ENCODE measurements at places on chromosomes 1 and 21. TPM values are rescaled to one million over a fixed set of nuclear protein-coding genes. Genes with fewer than 3 reads are reported as not detected.

- H3K27ac ChIP-seq, result peak overlapping the region; percentile 53
- H3K4me1 ChIP-seq, result no peaks in the 10 kb centered on the region
- H3K4me3 ChIP-seq, result no peak overlapping the region
- no peaks in the 10 kb centered on the region for H3K27me3 ChIP-seq
- no peak for DNase-seq
Observed at GRCh38 chr1:204889681-204890383, 19.2 kb downstream of the NFASC start.

- no peaks in the 10 kb centered on the region for H3K4me1 ChIP-seq
- DNase-seq, result no peak
Observed at GRCh38 chr1:223545343-223545742, 120.2 kb downstream of the CAPN8 start.

DNA sequence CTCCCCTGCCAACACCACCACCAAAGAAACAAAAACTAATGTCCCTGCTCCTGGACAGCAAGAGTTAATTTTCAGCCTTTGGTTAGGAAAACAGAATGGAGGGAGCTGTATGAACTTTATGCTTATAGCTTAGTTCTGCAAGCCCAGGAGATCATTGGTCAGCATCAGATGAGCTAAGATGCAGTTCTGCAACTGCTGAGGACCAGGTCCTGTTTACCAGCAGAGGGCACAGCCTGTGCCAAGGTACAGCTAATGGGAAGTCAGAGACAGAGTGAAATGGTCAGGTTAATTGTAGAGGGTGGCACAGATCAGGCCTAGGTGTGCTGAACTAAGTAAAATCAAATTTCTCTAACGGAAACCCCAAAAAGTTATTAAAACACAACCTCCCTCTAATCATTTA lies 161.3 kb downstream of the ROR1 start:
- H3K4me3 ChIP-seq, result no peak overlapping the region
- DNase-seq, result no peak
- peaks cover 8% of the 10 kb centered on the region for H3K4me1 ChIP-seq
- peak overlapping the region; percentile 66 for H3K27ac ChIP-seq
- H3K36me3 ChIP-seq, result no peaks in the 10 kb centered on the region

DNA sequence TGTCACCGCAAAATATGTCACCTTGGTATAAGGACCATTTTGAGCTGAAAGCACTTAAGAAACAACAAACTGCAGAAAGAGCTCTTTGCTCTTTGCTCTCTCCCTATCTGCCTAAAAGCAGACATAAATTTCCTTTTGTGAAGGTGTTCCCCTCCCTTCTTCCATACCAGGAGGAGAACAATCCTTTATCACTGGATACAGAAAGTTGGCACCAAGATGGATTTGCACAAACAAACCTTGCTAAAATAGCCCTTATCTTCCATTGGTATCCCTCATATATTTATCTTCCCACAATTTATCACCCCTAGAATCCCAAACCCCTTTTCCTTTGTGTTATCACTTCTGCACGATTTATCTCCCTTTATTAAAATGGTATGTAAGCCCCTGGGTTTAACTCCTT lies 51.4 kb downstream of the DPYD start:
- no peaks in the 10 kb centered on the region for H3K27me3 ChIP-seq
- no peak for DNase-seq
- H3K4me1 ChIP-seq, result no peaks in the 10 kb centered on the region
- H3K36me3 ChIP-seq, result no peaks in the 10 kb centered on the region
- H3K27ac ChIP-seq, result no peak overlapping the region

DNA sequence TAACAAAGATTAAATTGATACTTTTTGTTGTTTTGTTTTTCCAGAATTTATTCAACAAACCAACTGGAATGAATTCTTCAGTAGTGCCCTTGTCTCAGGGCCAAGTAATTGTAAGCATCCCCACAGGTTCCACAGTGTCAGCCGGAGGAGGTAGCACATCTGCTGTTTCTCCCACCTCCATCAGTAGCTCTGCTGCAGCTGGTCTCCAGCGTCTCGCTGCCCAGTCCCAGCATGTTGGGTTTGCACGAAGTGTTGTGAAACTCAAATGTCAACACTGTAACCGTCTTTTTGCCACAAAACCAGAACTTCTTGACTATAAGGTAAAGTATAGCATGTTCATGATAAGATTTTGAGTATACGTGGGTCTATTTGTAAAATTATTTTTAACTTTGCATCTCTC lies 118.5 kb downstream of the ZMYM4 start:
- H3K27ac ChIP-seq, result no peak overlapping the region
- H3K4me1 ChIP-seq, result no peaks in the 10 kb centered on the region
- H3K4me3 ChIP-seq, result no peak overlapping the region
- DNase-seq, result no peak
- peaks cover 30% of the 10 kb centered on the region for H3K36me3 ChIP-seq
- H3K27me3 ChIP-seq, result no peaks in the 10 kb centered on the region

GRCh38 chr1:224182866-224183590 lies at the start of gene DEGS1:
TSS of gene DEGS1 (plus strand) at chr1:224183240. CDS start at chr1:224183337, 97 bp downstream.
- H3K36me3 ChIP-seq, result no peaks in the 10 kb centered on the region
- peak; percentile 92 for DNase-seq
- H3K4me1 ChIP-seq, result peaks cover 4% of the 10 kb centered on the region
- H3K27ac ChIP-seq, result peak within 1 kb of the TSS; percentile 96

DNA sequence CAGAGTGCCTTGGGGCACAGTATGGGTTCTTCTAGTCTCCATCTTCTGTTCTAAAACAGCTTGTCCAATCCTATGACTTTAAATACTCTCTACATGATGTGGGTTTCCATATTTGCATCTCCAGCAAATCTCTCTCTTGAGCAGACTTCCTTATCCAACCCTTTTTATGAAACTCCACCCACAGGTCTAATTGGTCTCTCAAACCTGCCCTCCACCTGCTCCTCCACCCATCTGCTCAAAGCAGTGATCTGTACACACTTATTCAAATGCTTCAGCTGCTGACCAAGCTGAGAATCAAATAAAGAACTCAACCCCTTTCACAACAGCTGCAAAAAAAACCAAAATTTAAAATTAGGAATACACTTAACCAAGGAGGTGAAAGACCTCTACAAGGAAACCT lies 11.5 kb downstream of the MCOLN2 start:
- H3K27ac ChIP-seq, result no peak overlapping the region
- DNase-seq, result no peak
- no peaks in the 10 kb centered on the region for H3K27me3 ChIP-seq
- no peaks in the 10 kb centered on the region for H3K4me1 ChIP-seq

- H3K36me3 ChIP-seq, result no peaks in the 10 kb centered on the region
- H3K4me1 ChIP-seq, result no peaks in the 10 kb centered on the region
- no peak overlapping the region for H3K4me3 ChIP-seq
- no peak overlapping the region for H3K27ac ChIP-seq
Observed at GRCh38 chr1:239826211-239826610, 265.5 kb upstream of the FMN2 start.

DNA sequence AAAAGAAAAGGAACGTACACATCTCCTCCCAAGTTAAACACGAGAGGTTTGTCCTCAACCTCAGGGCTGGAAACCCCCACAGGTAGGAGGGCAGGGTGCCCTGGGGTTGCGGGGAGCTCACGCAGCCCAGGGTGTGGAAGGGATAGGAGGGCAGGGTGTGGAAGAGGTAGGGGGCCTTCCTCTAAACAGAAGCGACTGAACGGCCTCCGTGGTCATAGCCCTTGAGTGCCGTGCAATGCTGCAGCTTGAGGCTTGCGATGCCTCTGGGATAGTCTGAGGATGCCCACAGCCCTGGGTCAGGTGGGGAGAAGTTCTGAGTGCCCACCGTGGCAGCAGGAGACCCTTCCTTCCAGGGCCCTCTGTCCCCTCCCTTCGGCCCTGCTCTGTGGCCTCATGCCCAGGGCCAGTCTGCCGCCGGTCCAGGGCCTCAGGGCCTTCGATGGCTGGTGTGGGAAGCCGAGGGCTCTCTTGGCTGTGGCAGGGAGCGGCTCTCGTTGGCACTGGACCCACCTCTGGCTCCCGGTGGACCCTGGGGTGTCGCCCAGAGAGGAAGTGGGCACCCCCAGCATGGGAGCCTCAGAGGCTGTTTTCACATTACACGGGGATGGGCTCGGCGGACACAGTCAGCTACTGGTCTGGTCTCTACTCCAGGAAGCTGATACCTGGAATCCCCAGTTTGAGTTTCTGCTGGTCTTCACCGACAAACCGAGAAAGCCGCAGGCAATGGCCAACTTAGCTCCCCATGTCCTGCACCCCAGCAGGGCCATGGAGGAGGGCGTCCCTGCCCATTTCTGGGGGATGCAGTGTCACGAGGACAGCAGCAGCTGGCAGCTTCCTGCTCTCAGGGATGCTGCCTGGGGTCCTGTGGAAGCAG lies 6.4 kb upstream of the CDK11B start:
- no peaks in the 10 kb centered on the region for H3K27me3 ChIP-seq
- peaks cover 44% of the 10 kb centered on the region for H3K36me3 ChIP-seq
- DNase-seq, result no peak
- H3K27ac ChIP-seq, result no peak overlapping the region

- no peaks in the 10 kb centered on the region for H3K4me1 ChIP-seq
- H3K27ac ChIP-seq, result no peak overlapping the region
- DNase-seq, result no peak
- H3K27me3 ChIP-seq, result no peaks in the 10 kb centered on the region
Observed at GRCh38 chr1:198699167-198700015, 60.6 kb downstream of the PTPRC start.

GRCh38 chr1:101259744-101260148 lies 22.9 kb downstream of the S1PR1 start:
- no peak for DNase-seq
- H3K36me3 ChIP-seq, result no peaks in the 10 kb centered on the region
- H3K27ac ChIP-seq, result peak overlapping the region; percentile 24
- no peaks in the 10 kb centered on the region for H3K27me3 ChIP-seq

GRCh38 chr1:201091256-201091655 lies 21.0 kb downstream of the CACNA1S start:
- no peak overlapping the region for H3K4me3 ChIP-seq
- H3K36me3 ChIP-seq, result no peaks in the 10 kb centered on the region
- no peak overlapping the region for H3K27ac ChIP-seq
- H3K27me3 ChIP-seq, result no peaks in the 10 kb centered on the region
- H3K4me1 ChIP-seq, result no peaks in the 10 kb centered on the region
- no peak for DNase-seq

- no peak overlapping the region for H3K4me3 ChIP-seq
- H3K4me1 ChIP-seq, result no peaks in the 10 kb centered on the region
- DNase-seq, result no peak
- no peaks in the 10 kb centered on the region for H3K36me3 ChIP-seq
- H3K27me3 ChIP-seq, result no peaks in the 10 kb centered on the region
Observed at GRCh38 chr1:22611530-22611947, 24.9 kb upstream of the C1QA start.

- H3K27me3 ChIP-seq, result peaks cover 6% of the 10 kb centered on the region
- DNase-seq, result no peak
- H3K4me1 ChIP-seq, result no peaks in the 10 kb centered on the region
- H3K4me3 ChIP-seq, result no peak overlapping the region
Observed at GRCh38 chr1:22323846-22324504, 127.7 kb upstream of the ZBTB40 start.

GRCh38 chr1:26791148-26791547 lies 3.4 kb downstream of the PIGV start:
- H3K27me3 ChIP-seq, result no peaks in the 10 kb centered on the region
- peaks cover 9% of the 10 kb centered on the region for H3K36me3 ChIP-seq
- no peak for DNase-seq
- no peak overlapping the region for H3K4me3 ChIP-seq
- no peak overlapping the region for H3K27ac ChIP-seq

DNA sequence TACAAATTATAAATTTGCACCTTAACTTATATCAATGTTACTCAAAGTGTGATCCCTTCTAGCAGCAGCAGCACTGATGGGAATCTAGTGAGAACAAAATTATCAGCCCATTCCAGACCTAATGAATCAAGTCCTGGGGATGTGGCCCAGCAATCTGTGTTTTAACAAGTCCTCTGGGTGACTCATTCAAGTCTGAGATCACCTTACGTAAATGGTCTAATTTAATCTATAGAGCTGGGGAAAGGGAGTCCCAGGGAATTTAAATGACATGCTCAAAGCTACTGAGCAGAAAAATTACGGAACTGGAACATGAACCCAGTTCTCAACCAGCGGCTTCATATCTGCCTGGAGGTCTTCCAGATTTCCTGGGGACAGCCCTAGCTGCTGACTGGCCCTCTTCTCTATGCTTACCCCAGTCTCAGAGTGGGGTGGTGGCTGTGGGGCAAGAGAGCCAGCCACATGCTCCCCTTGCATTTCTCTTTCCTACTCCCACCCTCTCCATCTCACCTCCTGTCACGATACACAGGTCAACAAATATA lies 220.0 kb downstream of the TM2D1 start:
- H3K4me3 ChIP-seq, result no peak overlapping the region
- no peaks in the 10 kb centered on the region for H3K36me3 ChIP-seq
- H3K27ac ChIP-seq, result no peak overlapping the region
- DNase-seq, result no peak
- H3K4me1 ChIP-seq, result no peaks in the 10 kb centered on the region

- no peak for DNase-seq
- H3K4me3 ChIP-seq, result no peak overlapping the region
- peaks cover 17% of the 10 kb centered on the region for H3K36me3 ChIP-seq
- no peaks in the 10 kb centered on the region for H3K4me1 ChIP-seq
- H3K27ac ChIP-seq, result no peak overlapping the region
Observed at GRCh38 chr1:54027848-54028247, 9.9 kb upstream of the LDLRAD1 start.

GRCh38 chr1:30129421-30130055 lies 593.8 kb downstream of the MATN1 start:
- no peak overlapping the region for H3K4me3 ChIP-seq
- no peak for DNase-seq
- H3K27me3 ChIP-seq, result no peaks in the 10 kb centered on the region
- no peak overlapping the region for H3K27ac ChIP-seq
- no peaks in the 10 kb centered on the region for H3K4me1 ChIP-seq

The SLC22A15 gene
- 5.6 TPM for total RNA-seq

The GMEB1 gene
- 5.2 TPM for total RNA-seq

The AMPD2 gene
- 74.2 TPM for total RNA-seq

The DRAXIN gene
- 1.8 TPM for total RNA-seq

The CCSAP gene
- 2.9 TPM for total RNA-seq

The FCMR gene
- 1.3 TPM for total RNA-seq

The SIPA1L2 gene
- 18.1 TPM for total RNA-seq

The SUSD4 gene
- not detected for total RNA-seq

The C1QB gene
- total RNA-seq, result 454 TPM

The ANGPTL3 gene
- total RNA-seq, result not detected

Data from ascending aorta (tissue), 2 donors.